Osteoblast (primary cell): ENCODE measurements at places on chromosomes 2 and 18. TPM values are rescaled to one million over a fixed set of nuclear protein-coding genes. Genes with fewer than 3 reads are reported as not detected.

Gene GPR55
- not detected in 2 replicates for total RNA-seq

Gene IL18R1
- total RNA-seq, result 4.0 and 4.7 TPM in 2 replicates

Gene GALNT5
- 56.5 and 75.7 TPM in 2 replicates for total RNA-seq

Gene POMC
- 0.59 and 2.2 TPM in 2 replicates for total RNA-seq

Gene PPIL3
- 45.2 and 51.6 TPM in 2 replicates for total RNA-seq

Gene TMEM247
- not detected in 2 replicates for total RNA-seq

Gene WDR43
- 71.6 and 79.3 TPM in 2 replicates for total RNA-seq

Gene LYG1
- under 0.01 and 0.88 TPM in 2 replicates for total RNA-seq
